Amniotic epithelial cell (primary cell): ENCODE measurements at places on chromosomes 7 and 10.

GRCh38 chr7:156544919-156545715, 95.5 kb upstream of the RNF32 start:
- DNase-seq = no peak

GRCh38 chr10:7518693-7519092, 107.9 kb upstream of the SFMBT2 start:
- no peak for DNase-seq

GRCh38 chr7:114647518-114647917, 232.9 kb downstream of the FOXP2 start:
- DNase-seq = no peak

GRCh38 chr10:93461109-93461806, 20.9 kb downstream of the MYOF start:
- peak; percentile 96 for DNase-seq

DNA sequence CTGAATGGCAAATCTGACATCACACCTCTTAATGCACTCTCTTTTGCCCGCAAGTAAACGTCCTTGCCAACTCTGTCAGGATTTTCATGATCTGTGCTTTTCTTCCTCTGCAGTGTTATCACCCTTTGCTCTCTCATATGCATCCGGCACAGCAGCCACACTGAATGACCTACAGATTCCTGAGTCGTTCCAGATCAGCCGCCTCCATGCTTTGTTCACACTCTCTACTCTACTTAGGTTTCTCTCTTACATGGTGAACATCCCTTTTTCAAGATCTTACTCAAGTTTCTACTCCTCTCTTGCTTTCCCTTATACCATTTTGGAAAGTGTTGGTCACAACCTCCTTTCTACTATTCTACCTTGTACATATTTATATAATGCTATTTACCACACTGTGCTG, 127.7 kb upstream of the AOAH start:
- no peak for DNase-seq
